GM13977 (cell line): ENCODE measurements at places on chromosomes 13 and 19.
A peak's percentile ranks its signal among the peaks of the same experiment; 100 is the strongest.

DNA sequence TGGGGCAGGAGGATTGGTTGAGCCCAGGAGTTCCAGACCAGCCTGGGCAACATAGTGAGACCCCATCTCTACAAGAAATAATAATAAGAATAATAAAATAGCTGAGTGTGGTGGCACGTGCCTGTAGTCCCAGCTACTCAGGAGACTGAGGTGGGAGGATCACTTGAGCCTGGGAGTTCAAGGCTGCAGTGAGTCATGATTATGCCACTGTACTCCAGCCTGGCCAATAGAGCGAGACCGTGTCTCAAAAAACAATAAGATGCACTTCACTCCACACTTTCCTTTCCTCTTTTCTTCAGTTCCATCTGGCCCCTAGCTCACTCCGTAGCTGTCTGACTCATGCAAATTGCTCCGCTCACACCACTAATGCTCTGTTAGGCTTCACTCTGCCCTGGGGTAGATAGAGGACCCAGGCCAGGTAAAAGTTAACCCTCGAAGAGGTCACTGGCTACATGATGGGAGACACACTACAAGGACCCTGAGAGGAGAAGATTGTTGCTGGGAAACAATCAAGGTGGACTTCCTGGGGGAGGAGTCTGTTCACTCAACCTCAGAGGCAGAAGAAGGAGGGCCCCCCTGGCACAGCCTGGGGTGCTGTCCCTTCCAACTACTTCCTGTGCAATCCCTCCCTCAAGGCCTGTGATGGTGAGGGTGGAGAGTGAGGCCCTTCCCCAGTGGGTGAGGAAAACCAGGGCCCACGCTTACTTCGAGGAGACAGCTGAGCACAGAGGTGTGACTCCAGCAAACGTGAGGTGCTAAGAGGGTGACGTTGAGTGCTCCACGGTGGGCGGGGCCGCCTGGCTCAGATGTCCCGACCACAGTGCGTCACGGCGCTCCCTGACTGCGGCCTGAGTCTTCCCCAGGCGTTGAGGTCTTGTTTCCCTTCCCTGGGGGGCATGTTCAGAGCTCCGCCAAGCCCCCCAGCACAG is 8.8 kb upstream of the TNFSF9 start:
- DNase-seq = no peak

DNA sequence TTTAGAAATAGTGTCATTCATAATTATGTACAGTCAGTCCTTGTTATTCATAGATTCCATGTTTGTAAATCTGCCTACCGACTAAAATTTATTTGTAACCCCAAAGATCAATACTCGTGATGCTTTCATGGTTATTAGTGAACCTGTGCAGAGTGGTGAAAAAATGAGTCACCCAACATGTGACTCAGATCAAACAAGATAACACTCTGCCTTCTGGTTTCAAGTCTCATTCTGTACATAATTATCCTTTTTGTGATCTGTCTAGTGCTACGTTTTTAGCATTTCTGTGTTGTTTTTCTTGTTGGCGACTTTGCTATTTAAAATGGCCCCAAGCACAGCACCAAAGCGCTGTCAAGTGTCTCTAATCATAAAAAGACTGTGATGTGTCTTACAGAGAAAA is 274.7 kb downstream of the SUCLA2 start:
- DNase-seq = no peak

GRCh38 chr19:6196361-6196760 is 60.9 kb downstream of the ACSBG2 start:
- DNase-seq = no peak

- no peak for DNase-seq
Observed at GRCh38 chr13:96539791-96540190, 449.9 kb downstream of the HS6ST3 start.

DNA sequence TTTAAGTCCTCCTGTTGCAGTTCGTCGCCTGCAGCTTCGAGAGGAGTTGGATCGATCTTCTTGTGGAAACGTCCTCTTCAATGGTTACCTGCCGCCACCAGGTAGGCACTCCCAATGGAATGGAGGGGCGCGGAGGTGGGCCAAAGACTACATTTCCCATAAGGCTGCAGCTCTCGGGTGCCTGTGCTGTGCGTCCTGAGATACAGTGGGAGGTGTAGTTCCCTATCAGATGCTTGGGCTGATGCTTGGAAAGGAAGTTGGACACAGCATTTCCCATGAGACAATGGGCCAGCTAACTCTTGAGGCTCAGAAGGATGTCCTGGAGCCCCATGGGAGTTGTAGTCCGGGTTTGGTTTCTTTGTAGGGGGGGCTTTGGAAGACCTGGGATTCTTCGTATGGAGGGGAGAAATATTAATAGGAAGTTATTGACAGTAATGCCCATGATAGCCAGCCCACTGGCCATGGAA is 1.8 kb downstream of the SHKBP1 start:
- no peak for DNase-seq

GRCh38 chr13:75587679-75588078 is 38.1 kb downstream of the UCHL3 start:
- DNase-seq = no peak

DNA sequence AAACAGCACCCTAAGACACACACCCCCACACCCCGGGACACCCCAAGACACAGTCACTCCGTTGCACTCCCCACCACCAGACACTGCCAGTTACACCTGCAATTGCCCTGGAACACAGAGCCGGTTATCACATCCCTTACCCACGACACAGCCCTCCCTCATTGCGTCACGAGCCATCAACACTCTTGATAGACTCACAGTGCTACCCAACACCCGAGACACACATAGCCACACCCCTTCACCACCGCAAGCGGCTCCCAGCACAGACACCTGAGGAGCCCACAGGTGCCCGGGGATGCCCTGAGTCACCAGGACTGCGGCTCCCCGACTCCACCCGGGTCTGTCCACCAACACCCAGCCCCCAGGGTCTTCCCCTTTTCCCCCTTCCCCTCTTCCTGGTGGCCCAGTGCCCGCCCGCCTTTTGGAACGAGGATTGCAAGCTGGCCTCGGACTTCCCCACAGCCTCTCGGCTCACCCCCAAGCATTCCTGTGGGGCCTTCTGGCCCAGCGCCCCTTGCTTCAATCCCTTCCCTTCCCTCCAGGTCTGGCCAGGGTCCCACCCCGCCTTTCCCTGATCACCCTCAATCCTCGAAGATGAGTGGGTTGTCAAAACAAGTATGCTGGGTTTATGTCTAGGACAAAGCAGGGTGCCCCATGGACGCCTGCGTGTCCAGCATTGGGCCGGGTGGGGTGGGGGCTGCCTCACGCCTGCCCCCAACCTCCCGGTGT is 1.7 kb upstream of the PTGER1 start:
- DNase-seq = peak; percentile 13

GRCh38 chr13:29886446-29886845 is 36.0 kb upstream of the UBL3 start:
- DNase-seq = no peak
